ENCODE measurements at places on chromosomes 7 and 10.

DNA sequence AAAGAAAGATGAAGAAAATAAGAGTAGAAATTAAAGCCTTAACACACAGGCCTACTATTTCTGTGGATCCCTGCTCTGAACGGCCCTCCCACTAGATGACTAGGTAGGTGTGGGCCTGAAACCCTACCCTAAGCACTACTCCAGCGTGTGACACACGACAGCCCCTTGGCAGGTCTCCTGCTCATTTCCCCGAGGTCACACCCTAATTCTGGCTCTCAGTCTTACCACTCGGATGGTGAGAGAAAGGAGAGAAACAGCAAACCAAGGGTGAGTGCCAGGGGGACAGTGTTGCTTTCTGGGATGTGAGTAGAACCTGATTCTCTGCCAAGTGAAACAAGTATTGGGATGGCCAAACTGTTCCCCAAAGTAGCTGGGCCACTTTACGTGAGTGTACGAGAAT is 12.1 kb downstream of the GALNTL5 start:
- DNase-seq: no peak

GRCh38 chr7:68865351-68866199 is 732.7 kb upstream of the AUTS2 start:
- no peak for DNase-seq

DNA sequence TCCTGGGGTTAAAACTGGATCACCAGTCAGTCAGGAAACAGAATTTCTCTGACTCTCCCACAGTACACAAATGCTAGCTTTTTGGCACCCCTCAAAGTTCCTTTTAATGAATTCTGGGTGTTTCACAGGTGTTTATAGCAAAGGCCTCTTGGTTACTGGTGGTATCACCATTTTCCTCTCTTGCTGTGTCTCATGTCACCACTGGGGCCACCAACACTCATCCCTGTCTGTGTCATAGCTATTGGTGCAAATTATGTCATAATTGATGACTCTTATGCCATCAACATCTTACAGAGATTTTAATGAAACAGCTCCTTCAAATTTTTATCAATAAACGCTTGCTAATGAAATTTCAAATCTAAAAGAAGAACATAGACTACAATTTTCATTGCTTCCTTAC is 27.7 kb upstream of the OSBPL3 start:
- no peak for DNase-seq

DNA sequence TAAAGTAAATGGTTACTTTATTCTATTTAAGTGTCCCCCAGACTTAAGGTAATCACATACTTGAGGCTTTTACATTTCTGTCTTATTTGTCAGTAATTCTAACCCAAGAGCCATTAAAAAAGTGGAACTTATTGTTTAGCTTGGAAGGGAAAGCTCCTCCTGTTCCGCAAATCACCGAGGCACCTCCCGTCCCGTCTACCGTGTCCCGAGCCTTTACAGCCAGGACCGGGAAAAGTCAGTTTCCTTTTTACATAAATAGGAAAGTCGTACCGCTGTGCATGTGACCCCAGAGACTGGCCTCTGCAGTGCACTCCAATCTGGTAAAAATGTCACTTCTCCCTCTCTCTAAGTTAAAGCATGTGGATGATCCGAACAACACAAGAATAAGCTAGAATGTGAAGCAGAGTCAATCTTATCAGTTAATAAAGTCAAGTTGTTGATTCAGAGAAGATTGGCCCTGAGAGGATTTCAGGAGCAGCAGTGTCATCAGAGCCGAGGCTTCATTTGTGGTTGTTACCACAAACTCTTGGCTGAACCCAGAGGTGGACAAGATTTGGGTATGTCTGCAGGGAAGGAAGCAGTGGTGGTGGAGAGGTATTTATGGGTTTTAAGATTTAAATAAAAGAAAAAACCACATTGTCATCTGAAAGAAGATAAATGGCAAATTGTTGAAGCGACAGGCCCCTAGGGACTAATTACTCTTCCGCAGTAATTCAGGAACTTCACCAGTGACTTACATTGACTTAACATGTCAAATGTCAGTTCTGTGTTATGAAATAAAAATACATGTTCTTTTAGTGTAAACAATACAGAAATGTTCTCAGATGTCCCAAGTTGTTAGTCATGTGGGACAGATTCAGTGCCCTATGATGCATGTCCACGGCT is 316.6 kb upstream of the ZNF32 start:
- no peak for DNase-seq

Data from cerebellar nuclear complex (tissue), 1 donor.